ENCODE measurements at places on chromosomes 13 and 19.
A peak's percentile ranks its signal among the peaks of the same experiment; 100 is the strongest.

DNA sequence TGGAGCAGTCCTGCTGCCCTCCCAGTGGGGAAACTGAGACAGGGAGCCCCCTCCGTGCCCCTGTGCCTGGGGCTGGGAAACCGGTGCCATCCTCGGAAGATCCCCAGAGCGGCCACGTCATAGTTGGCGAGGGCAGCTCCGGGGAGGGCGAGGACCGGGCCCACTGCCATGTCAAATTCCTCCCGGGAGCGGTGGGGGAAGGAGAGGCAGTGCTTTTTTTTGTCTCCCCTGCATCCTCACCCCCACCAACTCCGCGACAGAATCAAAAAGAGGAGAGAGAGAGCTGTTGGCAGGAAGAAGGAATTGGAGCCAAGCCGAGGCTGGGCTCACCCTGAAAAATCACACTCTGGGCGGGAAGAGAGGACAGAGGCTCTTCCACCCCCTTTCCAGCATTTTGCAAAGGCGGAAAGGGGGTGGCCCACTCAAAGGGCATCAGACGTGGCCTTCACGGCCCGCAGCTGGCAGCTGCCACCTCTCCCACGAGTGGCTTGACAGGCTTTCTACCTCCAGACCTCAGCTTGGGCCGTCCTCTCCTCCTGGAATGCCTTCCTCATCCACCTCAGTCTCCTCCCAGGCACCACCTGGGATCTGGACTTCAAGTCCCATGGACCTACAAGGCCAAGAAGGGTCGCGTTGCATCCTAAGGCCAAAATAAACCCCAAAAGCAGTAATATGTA, 19.6 kb upstream of the NFIC start:
- DNase-seq: no peak

DNA sequence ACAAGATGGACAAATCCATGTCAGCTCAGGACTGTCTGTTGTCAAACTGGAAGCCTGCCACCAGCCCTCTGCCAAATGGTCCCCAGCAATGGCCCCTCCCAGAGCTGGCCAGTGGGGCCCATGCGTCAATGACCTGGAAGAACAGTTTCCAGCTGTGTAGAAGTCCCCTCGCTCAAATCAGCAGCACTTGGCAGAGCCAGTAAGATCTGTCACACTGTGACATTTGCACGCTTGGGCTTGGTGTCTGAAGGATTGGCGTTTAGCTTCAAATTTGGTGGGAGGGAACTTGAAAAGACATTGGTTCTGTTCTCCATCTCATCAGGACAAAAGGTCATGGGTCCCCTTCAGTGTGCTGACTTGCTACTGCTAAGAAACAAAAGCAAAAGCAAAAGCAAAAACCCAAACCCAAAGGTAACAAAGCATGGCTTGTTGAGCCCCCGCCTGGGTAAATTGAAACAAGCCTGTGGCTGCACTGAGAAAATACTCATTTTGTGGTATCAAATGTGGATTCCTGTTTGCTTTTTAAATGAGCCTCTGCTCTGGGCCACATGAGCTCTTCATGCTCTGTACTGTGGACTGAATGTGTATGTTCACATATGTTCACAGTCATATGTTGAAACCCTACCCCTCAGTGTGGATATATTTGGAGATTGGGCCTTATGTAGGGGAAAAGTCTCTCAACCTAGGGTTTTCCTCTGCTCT, 253.6 kb upstream of the MAB21L1 start:
- DNase-seq: no peak

DNA sequence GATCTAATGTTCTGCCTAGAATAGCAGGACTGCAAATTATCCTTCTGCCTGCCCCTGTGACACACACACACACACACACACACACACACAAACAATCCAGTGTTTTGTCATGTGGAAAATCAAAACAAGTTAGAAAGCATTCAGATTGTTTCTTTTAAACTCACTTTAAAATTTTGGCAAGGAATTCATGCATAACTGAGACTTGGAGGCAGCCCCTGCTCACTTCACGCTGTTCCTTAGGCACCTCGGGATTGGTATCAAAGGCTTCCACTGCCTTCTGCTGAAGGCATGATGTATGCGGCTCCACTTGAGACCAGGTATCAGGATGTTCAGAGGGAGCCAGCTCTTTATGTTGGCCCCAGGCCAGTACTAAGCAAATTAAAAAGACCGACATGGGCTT, 158.7 kb downstream of the OXGR1 start:
- no peak for DNase-seq

GRCh38 chr13:20814224-20814910, 40.6 kb upstream of the EEF1AKMT1 start:
- DNase-seq: no peak

- no peak for DNase-seq
Observed at GRCh38 chr19:42353341-42354015, 28.0 kb downstream of the MEGF8 start.

GRCh38 chr13:59112221-59112718, 1051.5 kb downstream of the DIAPH3 start:
- no peak for DNase-seq

- no peak for DNase-seq
Observed at GRCh38 chr19:1015782-1016646, 4.9 kb downstream of the TMEM259 start.

DNA sequence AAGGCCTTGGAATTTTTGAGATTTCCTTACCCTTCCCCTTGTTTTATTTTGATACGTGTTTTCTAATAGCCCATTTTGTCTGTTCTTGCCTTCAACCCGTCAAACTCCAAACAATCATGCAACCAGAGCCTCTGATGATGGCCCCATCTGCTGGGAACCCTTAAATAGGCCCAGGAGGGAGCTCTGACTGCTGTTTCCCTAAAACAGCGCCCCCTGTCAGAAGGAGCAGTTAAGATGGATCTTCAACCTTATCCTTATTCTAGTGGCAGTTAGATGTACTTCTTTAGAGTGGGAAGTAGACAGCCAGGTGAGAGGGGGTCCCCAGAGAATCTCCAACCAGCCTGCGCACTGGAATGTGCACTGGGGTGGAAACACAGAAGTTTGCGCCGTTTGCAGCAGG, 1031.0 kb upstream of the PCDH9 start:
- DNase-seq: no peak

DNA sequence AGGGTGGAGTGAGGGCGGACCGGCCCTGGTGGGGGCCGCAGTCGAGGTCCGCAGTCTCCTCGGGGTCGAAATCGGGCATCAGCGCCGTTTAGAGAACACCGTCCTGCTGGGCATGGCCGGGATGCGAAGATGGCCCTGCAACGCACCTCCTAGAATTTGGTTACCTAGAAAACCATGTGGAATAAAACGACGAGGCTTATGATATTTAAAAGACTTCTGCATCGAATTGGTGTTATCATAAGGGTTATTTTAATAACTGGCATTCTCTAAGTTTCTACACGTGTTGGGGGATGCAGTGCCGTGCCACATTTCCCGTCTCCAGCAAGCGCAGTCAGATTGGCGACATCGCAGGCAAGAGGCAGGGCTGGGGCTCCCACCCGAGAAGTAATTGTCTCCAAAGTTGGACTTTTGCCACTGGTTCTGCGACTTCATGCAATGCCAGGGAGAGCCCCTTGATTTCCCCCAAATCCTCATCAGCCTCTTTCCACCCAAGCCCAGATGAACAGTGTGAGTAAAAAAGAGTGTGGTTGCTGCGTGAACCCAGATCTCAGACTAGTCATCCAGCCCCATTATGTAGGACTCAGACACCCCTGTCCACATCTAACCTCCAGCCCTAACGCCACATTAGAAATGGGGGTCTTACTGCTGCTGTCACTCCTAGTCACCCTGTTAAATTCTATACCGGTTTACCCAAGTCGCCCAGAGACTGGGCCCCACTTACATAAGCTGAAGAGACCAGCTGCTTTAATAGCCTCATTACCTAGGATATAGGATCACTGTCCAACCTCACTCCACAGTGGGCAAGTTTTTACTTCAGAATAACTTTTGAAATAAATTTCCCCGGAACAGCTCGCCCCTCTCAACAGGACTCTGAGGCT, 571 bp upstream of the DHRS12 start:
- DNase-seq: no peak

DNA sequence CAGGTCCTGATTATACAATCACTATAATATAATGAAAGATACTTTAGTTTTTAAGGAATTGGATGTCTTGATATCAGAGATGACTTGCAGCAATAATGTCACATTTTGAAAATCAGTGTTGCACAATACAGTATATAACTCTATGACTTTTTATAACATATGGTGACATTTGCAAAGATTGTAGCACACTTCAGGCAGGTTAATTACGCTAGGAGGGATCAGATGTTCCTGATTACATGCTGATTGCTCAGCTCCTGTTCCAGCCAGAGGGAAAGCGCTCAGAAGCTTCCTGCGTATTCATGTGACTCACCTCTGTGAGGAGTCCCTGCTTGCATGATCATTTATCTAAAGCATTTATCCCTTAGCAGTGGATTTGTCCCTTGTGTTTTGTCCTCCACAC, 265.6 kb downstream of the GPC5 start:
- DNase-seq: no peak

- DNase-seq: no peak
Observed at GRCh38 chr13:45011198-45011597, 21.9 kb downstream of the GPALPP1 start.

- no peak for DNase-seq
Observed at GRCh38 chr19:39001041-39001440, 25.5 kb upstream of the FBXO17 start.

DNA sequence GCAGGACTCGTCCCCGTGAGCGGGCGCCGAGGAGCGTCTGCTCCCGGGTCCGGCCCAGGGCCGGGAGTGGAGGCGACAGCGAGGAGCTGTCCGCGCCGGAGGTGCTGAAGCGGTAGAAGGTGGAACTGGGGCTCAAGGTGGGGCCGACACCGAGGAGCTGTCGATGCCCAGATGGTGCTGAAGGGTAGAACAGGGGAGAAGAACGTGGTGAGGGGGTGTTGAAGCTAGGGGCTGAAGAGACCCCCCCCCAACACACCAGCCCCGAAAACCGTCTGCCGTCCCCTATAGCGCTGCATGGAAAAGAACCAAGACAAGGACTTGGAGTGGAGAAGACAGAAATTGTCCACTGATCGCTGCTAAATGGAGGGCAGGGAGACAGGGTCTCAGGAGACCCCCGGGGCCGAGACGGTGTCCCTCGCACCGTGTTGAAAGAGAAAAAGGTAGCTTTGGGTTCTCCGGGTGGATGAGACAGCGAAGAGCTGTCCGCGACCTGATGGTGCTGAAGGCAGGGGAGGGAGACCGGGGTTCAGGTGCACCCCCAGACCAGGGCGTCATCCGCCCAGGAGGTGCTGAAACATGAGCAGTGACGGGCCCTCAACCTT, 7.1 kb upstream of the PDE4C start:
- DNase-seq: peak; percentile 14

GRCh38 chr19:41937525-41938468, 9.5 kb upstream of the ERFL start:
- no peak for DNase-seq

- DNase-seq: no peak
Observed at GRCh38 chr19:33429891-33430673, 56.6 kb downstream of the CEBPG start.

- DNase-seq: no peak
Observed at GRCh38 chr19:46697204-46697960, 19.5 kb downstream of the PRKD2 start.

GRCh38 chr13:108657519-108657918, 28.1 kb downstream of the MYO16 start:
- DNase-seq: no peak

DNA sequence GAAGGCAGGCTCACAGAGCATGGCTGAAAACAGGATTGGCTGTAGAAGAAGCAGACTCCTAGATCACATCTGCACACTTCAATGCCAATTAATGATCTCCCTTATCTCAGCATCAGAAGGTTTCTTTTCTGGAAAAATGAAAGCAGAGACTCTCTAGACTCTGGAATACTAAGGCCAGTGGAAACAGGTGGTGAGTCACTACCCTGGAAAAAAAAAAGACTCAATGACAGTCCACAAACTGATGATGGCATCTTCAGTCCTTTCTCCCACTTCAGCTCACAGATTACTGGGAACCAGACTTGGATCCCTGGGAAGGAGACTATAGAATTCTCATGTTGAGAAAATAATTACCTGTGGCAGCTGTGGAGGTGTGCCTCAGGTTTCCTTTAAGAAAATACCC, 47.5 kb upstream of the MBNL2 start:
- no peak for DNase-seq

- no peak for DNase-seq
Observed at GRCh38 chr13:19152403-19152802, 29.2 kb downstream of the TUBA3C start.

- no peak for DNase-seq
Observed at GRCh38 chr13:44622261-44622660, 46.1 kb upstream of the TSC22D1 start.

DNA sequence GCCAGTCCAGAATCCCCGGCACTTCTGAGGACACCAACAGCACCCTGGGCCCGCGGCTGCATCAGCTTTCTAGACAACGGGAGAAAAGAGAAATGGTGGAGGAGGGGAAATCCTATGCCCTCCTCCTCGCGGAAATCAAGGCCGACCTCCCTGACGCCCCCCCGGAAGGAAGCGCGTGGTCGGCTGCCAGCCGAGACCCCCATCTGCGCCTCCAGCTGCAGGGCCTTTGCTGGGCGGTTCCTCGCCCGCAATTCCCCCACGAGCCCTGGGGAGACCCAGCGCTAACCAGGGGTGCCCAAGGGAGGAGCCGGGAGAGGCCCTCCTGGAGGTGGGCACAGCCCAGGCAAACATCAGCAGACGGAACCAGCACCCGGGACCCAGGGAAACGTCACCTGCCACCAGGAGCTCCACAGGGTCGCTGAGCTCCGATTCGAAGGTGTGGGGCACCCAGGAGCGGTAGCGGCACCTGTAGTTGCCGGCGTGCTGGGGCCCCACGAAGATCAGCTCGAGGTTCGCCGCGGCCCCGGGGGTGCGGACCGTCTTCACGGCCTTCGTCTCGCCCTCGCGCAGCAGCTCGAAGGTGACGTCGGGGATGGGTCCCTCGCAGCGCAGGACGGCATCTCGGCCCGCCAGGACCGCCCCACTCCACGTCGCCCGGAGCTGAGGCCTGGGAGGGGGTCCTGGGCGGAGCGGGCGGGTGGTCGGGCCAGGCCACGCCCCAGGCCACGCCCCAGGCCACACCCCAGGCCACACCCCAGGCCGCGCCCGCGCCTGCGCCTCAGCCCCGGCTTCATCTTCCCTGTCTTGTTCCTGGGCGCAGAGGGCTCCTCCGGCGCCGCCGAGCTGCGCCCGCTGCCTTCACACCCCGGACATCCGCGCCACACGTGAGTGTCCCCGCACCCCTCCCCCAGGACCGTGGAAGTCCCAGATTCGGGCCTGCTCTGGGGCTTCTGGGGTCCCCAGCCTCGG, 6.0 kb downstream of the A1BG start:
- peak; percentile 27 for DNase-seq

- DNase-seq: no peak
Observed at GRCh38 chr19:40277356-40278059, 7.6 kb downstream of the AKT2 start.

- no peak for DNase-seq
Observed at GRCh38 chr13:106407338-106407737, 128.1 kb downstream of the EFNB2 start.

GRCh38 chr19:46077815-46078167, 37.0 kb upstream of the IGFL4 start:
- DNase-seq: no peak

- DNase-seq: no peak
Observed at GRCh38 chr19:40741527-40742390, 8.5 kb downstream of the ACTMAP start.

- DNase-seq: no peak
Observed at GRCh38 chr13:69485991-69486592, 621.5 kb upstream of the ATXN8OS start.
